ENCODE measurements at places on chromosomes 5 and 9.

GRCh38 chr5:74073257-74073656 is 447.3 kb downstream of the ARHGEF28 start:
- no peak for DNase-seq

- DNase-seq = no peak
These were observed 35.4 kb downstream of the GPR107 start for GRCh38 chr9:130089141-130089540.

DNA sequence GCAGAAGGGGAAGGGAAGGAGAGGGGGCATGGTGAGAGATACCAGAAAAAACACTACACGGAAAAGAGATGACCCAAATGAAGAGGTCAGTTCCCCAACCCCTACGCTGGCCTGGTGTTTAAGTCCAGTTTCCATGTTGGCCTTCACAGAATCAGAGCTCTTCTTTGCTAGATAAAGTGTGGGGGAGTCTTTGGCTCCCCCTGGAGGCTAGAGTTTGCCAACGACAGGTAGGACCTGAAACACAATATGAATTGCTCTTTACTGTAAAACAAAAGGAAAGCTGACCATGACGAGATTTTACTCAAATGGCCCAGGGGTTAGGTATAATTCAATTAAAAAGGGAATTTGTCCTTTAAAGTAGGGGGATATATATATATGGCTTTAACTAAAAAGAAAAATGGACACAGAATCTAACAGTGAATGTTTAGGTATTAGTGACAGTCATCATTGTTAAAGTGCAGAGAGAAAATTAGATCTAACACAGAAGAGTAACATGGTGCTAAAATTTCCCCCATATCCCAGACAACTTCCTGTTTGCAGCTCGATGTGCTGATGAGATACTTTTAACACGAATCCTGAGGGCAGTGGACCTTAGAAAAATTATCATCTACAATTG is 92.0 kb downstream of the SV2C start:
- no peak for DNase-seq

GRCh38 chr5:36876965-36877666 is 547 bp downstream of the NIPBL start:
- DNase-seq = peak; percentile 82

DNA sequence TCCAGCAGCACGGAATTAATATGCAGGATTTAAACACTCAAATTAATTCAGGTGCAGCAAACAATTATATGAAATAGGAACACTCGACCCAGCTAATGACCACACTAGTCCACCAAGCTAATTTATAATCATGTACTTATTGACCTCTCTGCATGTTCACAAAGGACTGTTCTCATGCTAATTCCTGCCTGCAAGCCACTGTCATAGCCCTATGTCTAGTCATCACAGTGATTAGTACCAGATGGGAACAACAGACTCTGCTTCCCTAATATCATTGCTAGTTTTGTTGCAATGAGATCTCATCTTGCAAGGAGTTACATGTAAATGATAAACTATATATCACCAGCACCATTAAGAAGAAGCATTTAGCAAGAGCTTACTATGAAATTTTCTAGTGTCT is 553.0 kb upstream of the GRAMD2B start:
- DNase-seq = no peak

GRCh38 chr5:72709341-72709740 is 107.1 kb upstream of the TNPO1 start:
- no peak for DNase-seq

- no peak for DNase-seq
These were observed 116.0 kb upstream of the SLC28A3 start for GRCh38 chr9:84456527-84456926.

- no peak for DNase-seq
These were observed 2.4 kb upstream of the RXFP3 start for GRCh38 chr5:33933723-33934169.
